NCI-H82 (cell line): ENCODE measurements at places on chromosomes 16 and 17.

GRCh38 chr17:56098746-56099145 is 54.5 kb upstream of the ANKFN1 start:
- DNase-seq: no peak

DNA sequence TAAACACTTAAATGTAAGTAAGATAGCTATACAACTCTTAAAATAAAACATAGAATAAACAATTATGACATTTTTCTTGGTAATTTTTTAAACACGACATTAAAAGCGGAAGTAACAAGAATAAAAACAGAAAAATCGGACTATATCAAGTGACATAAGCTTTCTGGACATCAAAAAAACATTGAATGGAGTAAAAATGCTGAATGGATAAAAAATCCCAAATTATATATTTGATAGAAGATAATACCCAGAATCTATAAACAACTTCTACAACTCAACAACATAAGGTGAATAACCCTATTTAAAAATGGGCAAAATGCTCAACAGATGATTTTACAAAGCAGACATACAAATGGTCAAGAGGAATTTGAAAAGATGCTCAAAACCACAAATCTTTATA is 1866.5 kb downstream of the TP53TG3F start:
- DNase-seq: no peak

DNA sequence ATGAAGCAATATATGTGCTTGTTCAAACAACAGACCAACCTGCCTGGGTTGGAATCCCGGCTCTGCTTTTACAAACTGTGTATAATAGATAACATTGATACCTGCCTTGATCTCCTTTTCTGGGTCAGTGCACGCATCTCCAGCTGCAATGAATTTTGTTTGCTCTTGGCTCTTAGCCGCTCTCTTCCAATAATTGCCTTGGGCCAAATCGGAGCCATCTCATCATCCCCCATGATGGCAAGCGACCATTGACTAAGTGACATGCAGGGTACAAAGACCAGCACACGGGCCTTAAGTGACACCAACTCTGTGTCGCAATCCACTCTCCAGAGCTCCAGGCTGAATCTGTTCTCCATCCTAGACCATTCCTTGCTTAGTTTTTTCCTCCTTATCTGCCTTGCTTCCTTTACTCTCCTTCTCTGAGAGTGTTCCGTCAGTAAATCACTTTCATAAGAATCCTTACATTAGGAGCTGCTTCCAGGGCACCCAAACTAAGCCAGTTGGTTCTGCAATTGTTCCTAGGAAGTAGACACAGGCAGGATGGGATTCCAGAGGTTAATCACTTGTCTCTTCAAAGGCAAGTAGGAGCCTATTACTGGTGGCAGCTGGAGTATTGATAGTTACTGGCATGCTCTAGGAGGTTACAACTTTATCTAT is 134.2 kb downstream of the ABCA8 start:
- peak; percentile 19 for DNase-seq

DNA sequence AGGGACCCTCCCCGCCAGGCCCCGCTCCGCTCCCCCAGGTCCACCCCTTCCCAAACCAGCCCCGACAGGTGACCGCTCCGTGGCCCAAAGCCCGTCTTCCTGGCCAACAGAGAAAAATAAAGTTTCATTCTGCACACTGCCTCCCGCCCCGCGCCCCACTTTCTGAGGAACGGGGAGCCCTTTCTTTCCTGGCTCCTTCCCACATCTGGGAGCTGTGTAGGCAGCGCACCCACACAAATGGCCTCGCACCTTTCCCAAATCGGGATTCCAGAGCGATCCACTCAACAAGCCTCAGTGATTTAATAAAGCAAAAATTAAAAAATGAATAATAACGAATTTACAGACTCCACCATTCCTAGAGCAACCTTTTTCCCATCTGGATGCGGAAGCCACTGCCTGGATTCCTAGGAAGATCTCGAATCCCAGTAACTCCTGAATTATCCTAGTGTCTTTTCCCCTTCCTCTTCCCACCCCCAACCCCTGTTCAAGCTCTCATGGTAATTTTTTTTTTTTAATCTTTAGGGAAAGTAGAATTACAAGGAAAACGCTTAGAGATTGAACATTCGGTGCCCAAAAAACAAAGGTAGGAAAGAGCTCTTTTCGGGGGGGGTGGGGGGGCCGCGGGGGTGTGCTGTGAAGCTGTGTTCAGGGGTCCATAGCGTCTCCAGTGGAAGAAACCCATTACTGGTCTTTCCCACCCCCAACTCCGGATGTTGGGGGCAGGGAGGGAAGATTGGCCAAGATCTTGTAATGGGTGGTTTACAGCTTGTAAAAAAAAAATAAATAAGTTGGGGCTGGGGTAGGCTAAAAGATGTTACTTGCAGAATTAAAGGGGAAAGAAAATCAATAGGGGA is 1.6 kb downstream of the IGF2BP1 start:
- DNase-seq: peak; percentile 72

- DNase-seq: no peak
Observed at GRCh38 chr17:32946375-32947135, 18.6 kb downstream of the TMEM98 start.

GRCh38 chr17:27418366-27418615 is 38.0 kb upstream of the KSR1 start:
- DNase-seq: no peak

DNA sequence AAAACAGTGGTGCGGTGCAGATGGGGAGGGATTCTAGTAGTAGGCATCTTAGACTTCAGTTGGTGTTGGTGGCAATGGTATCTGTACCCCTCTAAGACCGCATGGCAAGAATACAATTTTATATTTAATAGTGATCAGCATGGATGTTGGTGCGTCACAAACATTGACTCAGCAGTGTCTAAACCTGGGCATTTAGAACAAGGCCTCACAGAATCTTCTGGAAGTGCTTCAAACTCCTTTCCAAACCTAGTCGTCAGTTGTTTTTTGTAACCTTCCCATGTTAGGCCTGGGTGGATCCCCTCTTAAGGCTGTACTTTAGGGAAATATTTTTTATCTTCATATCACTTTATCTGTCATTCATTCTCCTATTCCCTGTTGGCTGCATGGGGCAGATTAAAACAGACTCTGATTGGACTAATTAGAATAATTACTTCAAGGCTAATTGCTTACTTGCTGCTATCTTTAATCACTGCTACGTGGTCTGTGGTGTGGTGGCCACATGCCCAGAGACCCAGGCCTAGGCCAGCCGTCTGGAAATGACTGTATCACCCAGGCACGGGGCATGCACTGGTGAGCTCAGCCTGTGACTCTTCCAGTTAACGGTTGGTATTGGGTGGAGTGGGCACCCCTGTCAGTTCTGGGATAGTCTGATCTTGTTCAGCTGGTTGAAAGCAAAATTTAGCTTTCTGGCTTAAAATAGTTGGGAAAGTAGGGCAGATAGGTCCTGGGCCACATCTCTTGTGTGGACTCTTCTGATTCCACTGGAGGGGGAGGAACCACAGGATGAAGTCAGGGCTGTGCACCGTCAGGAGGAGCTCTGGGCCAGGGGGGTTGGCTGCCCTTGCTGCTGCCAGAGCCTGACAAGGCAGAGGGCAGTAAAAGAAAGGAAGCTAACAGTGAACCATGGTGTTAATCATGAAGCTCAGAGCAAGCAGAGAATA is 4.5 kb downstream of the ALKBH5 start:
- no peak for DNase-seq

DNA sequence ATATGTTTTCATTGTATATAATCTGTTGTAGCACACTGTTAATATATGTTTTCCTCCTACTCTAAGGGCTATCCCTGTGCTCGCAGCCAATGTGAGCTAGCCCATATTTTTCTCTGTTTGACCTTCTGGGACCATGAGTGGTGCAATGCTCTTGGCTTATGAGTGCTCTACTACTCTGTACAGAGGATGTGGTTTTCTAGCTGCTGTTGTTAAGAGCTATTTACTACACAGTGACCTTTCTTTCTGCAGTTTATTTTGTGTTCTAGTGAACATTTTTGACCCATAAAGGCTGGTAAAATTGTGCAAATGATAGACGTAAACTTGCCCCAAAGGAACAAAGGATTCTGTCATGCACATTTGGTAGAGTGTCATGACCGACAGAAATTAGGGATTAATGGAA is 84.1 kb upstream of the CPHXL start:
- no peak for DNase-seq

- no peak for DNase-seq
Observed at GRCh38 chr16:86150641-86151238, 251.8 kb downstream of the IRF8 start.

GRCh38 chr17:9028988-9029570 is 7.8 kb downstream of the NTN1 start:
- peak; percentile 35 for DNase-seq
